Brain (organoid and tissue), 16 donors: ENCODE measurements at places on chromosomes 1 and 21.
A peak's percentile ranks its signal among the peaks of the same experiment; 100 is the strongest.

GRCh38 chr1:176450526-176450925, 12.4 kb upstream of the PAPPA2 start:
- no peak for DNase-seq

GRCh38 chr1:222283147-222283768, 264.6 kb downstream of the HHIPL2 start:
- DNase-seq = no peak

DNA sequence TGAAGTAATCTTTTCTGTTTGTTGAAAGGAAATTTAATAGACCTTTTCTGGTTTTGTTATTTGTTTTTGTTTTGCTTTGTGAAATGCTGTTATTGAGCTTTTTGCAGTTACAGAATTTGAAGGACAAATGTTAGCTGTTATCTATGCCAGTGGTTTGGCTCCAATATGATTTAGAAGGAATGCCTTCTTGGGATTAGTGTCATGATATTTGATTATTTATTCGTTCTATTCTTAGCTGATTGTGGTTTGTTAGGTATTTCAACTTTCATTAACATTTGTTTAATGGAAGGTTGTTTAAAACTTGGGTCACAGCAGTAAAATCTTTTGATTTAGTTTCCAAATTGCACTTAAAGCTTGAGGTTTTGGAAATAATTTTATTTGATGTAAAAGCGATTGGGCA, 33.5 kb downstream of the ADGRL2 start:
- no peak for DNase-seq

- DNase-seq = no peak
Measured at GRCh38 chr21:37528150-37528937, 161.8 kb downstream of the DYRK1A start.

DNA sequence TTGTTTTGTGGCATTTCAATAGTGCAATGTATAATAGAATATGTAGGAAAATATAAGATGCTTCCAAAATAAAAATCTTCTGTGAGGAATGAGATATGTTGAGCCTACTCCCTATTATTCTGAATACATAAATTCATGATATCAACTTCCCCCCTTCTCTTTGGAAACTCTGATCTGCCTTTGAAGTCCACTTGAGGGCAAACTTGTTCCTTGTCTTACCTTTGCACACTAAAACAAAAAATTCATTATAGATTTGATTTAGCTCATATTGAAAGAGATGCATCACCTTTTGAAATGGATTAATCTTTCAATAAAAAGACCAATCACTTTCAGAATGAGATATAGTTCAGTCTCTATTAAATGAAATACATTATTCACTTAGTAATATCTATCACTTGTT, 580.7 kb upstream of the ADGRL4 start:
- peak; percentile 20 for DNase-seq

DNA sequence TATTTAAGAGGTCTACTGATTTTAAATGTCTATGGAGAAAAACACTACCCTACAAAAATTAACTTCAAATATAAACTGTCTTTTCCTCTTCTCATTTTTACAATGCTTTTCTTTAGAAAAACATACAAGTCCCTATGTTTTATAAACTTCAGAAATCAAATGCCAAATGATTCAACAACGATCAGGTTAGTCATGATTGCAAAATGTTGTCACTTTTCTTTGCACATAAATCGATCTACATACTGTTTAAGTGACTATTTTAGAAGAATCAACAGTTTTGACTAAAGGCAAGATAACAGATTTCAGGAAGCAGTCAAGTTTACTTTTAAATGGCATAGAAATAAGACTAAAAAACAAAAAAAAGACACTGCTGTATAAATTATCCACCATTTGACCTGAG, 168.7 kb downstream of the GPATCH2 start:
- DNase-seq = no peak

DNA sequence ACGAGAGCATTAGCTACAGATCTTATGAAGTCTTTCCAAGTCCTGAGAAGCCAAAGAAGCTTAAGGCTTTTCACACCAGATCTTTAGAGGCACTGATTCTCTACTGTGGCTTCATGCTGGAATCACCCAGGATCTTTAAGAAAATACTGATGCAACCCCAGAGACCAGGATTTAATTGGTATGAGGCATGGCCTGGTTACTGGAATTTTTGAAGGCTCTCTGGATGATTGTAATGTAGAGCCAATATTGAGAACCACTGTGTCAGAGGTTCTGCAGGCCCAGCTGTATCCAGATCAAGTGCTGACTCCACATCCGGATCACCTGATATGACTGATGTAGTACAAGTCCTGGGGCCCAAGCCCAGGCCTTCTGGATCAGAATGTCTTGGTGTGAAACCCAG, 105.7 kb downstream of the PLPPR5 start:
- DNase-seq = no peak

DNA sequence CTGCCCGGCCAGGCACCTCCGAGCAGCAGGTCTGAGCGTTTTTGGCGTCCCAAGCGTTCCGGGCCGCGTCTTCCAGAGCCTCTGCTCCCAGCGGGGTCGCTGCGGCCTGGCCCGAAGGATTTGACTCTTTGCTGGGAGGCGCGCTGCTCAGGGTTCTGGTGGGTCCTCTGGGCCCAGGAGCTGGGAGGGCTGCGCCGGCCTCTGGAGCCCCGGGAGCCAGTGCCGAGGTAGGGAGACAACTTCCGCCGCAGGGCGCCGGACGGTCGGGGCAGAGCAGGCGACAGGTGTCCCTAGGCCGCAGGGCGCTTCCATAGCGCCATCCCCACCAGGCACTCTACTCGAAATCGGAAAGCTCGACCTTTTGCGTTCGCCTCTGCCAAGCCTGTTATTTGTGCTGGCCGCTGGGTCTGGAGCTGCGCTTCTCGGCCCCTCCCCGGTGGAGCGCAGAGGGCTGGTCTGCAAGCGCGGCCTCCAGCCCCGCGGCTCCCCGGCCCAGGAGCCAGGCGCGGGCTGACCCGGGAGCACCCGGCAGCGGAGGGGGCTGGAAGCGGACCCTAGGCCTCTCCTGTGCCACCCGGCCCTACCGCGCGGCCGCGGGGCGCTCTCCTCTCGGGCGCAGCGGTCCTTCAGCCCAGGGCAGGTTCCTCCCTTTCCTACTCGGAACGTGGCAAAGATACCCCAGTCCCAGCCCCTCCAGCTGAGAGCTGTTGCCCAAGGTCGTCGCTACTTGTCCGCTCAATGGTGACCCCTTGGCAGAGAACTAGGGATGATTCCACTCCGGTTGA, 2.2 kb downstream of the SIM2 start:
- peak; percentile 26 for DNase-seq

- DNase-seq = peak; percentile 62
Measured at GRCh38 chr1:203045821-203046594, 19.7 kb downstream of the PPFIA4 start.

- DNase-seq = no peak
Measured at GRCh38 chr1:65105596-65105995, 42.4 kb upstream of the AK4 start.

- DNase-seq = peak; percentile 8
Measured at GRCh38 chr21:44051462-44051941, 39.4 kb downstream of the TRAPPC10 start.

DNA sequence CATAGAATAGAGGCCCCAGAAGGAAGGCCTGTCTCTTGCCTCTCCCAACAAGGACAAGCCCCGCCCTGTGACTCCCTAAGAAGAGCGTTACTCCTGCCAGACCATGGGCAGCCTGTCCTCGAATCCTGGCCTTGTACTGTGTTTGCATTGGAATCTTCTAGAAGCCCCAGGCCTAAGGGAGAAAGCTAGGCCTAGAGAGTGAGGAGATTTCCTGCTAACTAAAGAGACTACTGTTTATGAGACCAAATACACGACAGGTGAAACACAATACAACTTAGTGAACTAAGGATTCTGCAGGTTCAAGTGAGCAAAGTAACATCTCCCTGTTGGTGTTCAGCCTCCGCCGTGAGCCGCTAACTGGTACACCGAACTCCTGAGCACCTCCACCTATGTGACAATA, 62.7 kb downstream of the SYF2 start:
- DNase-seq = no peak

DNA sequence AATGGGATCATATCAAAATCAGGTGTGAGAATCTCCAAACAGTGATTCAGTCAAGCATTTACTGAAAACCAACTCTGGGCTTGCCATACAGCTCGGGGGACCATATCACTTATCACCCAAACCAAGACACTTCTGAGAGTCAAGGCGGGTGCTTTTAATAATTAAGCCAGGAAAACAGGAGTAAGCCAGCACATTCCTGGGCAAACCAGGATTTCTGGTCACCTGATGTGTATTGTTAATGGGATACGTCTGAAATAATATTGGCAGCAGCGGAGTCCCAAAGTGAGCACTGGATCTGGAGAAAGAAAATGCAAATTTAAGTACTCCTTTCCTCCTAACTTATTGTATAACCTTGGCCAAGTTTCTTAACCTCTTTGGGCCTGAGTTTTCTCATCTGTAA, 17.6 kb downstream of the OSCP1 start:
- DNase-seq = no peak

DNA sequence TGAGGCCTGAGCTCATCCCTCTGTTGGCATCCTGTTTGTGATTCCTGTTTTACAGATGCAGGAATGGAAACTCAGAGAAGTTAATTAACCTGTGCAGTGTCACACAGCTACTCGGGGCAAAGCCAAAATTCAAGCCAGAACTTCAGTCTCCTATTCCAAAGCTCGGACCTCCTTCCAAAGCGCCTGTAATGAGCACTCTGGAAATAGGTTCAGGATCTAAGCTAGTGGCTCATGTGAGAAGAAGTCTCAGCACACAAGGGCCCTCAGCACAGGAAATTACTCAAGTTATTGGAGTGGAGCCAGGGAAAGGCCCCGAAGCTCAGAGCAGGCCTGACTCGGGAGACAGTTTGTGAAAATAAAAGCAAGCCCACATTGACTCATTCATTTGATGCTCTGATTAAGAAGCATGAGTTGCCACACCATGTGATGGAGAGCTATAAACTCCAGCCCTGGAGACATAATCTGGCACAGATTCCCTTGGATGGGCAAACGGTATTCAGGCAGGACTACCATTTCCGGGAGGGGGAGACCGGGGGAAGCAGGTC, 50.6 kb upstream of the LYST start:
- DNase-seq = peak; percentile 35

DNA sequence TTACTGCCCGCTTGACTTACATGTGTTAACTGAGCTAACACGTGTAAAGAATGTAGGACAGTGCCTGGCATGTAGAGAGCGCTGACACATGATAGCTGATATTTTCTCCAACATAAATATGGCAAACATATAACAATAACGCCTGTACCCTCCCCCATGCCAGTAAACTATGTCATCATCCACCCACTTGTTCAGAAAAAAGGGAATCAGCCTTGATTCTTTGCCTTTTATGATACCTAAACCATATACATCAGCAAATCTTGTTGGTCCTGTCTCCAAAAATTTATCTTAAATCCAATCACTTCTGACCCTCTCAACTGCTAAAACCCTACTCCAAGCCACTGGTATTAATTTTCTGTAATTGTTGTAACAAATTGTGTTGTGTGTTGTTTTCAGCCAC, 1.1 kb upstream of the ZNF692 start:
- no peak for DNase-seq

- peak; percentile 92 for DNase-seq
Measured at GRCh38 chr1:209618756-209619420, 33.3 kb downstream of the LAMB3 start.

- DNase-seq = no peak
Measured at GRCh38 chr21:16377857-16378256, 648.1 kb downstream of the USP25 start.

GRCh38 chr1:226551299-226551698, 2.7 kb downstream of the STUM start:
- peak; percentile 74 for DNase-seq

- DNase-seq = peak; percentile 15
Measured at GRCh38 chr1:233361876-233362275, 34.4 kb downstream of the MAP3K21 start.

- DNase-seq = no peak
Measured at GRCh38 chr1:246338546-246338945, 168.5 kb downstream of the SMYD3 start.

GRCh38 chr1:201262963-201263608, 20.2 kb upstream of the PKP1 start:
- no peak for DNase-seq

- DNase-seq = peak; percentile 40
Measured at GRCh38 chr1:5296557-5297179, 642.3 kb downstream of the AJAP1 start.

DNA sequence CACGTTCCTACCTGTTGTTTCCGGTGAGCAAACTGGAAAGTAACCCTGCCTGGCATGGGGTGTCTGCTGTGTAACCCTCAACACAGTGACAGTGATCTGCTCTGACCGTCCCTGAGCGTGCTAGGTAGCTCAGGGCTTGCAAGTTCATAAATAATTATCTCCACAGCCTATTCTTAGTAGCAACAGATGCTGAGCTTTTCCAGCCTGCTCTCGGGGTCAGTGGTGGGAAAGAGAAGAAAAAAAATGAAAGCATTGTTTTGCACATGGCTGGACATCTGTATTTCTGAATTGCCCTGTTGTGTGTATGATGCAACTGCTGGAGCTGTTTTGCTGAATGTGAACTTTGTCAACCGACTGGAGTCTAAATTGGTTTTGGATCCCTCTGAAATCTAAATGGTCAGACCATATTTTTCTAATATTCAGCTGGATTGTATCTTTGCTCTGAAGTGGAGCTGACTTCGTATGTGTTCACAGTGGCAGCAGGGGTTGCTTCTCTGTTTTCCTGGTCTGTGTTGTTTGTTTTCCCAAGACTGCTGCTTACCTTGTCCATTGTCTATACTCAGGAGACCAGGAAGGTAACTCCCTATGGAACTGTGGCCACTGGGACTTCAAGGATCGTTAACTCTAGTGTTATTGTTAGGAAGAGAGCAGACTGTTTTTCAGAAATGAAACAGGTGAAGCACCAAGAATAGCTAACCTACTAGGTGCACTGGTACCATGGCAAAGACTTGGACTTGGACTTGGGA, 27.0 kb downstream of the TGFB2 start:
- DNase-seq = no peak

DNA sequence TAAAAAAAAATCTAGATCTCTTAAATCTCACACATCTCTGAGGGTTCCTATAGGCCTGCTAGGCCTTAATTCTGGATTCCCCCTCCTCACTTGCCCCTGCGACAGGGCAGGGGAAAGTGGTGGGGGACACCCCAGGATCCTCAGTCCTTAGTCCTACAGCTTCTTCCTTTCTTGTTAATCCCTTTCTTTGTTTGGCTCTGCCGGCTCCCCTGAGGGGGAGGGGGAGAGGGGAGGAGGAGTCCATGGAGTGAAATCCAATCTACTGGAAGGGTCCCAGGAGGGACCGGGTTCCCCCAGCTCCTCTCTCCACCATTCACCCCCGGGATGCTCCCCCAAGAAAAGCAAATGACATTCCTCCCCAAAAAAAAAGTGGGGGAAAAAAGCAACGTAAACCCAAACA, 8.5 kb downstream of the MEX3A start:
- DNase-seq = no peak

GRCh38 chr21:34945288-34945687, 103.8 kb downstream of the RUNX1 start:
- no peak for DNase-seq

- no peak for DNase-seq
Measured at GRCh38 chr1:216929870-216930582, 206.8 kb upstream of the ESRRG start.

GRCh38 chr1:98048244-98048643, 127.4 kb upstream of the DPYD start:
- peak; percentile 82 for DNase-seq

- DNase-seq = no peak
Measured at GRCh38 chr1:20184481-20184900, 1.4 kb upstream of the UBXN10 start.

- no peak for DNase-seq
Measured at GRCh38 chr21:37574316-37574715, 207.7 kb downstream of the DYRK1A start.

- peak; percentile 72 for DNase-seq
Measured at GRCh38 chr21:35838350-35838749, 222.0 kb downstream of the SETD4 start.
